ENCODE measurements at places on chromosomes 11 and 22.

DNA sequence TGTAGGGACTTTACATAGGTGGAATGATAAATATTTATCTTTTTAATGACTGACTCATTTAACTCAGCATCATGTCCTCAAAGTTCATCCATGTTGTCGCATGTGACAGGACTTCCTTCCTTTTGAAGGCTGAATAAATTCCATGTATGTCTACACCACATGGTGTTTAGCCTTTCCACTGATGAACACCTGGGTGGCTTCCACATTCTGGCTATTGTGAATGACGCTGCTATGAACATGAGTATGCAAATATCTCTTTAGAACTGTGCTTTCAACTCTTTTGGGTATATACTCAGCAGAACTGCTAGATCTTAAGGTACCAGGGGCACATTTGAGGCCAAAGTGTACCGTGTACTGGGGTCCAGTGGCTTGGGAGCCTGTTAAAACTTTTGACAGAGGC lies 24.1 kb downstream of the LARGE1 start:
- DNase-seq, result no peak

- peak; percentile 84 for DNase-seq
Observed at GRCh38 chr11:13486926-13487660, 8.7 kb downstream of the PTH start.

DNA sequence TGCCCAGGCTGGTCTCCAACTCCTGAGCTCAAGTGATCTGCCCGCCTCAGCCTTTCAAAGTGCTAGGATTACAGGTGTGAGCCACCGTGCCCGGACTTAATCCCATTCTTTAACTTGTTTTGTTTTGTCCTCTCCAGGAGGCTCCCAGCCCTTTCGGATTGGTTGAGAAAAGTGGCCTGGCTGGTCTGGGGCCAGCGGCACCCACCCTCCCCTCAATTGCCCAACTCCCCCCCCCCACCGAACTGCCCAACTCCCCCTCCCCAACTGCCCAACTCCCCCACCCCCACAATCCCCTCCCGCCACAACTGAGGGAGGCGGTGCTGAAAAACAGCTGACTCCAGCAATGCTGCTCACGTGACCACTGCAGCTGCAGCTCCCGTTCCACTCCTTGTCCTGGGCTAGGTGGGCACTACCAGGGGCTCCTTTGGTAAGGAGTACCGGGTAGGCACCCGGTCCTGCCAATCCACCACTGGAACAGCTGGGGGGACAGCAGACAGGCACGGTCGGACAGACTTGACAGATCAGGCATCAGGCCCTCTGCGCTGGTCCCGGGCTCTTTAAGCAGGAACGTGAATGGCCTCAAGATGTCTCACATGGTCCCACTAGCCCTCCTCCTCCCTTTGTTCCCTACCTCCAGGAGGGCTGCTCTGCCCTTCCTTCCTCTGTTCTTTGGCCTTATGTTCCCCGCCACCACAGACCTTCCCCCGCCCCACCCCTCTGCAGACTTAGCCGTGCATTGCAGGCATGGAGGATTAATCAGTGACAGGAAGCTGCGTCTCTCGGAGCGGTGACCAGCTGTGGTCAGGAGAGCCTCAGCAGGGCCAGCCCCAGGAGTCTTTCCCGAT lies at the start of gene TCN2:
TCN2 (plus strand) TSS at position 720 of the 845 bp plus-strand sequence. CDS start 158 bp downstream, outside the sequence.
- peak; percentile 68 for DNase-seq

- DNase-seq, result no peak
Observed at GRCh38 chr11:128421577-128422330, 165.6 kb downstream of the ETS1 start.

- DNase-seq, result no peak
Observed at GRCh38 chr11:111745719-111746504, 20.3 kb downstream of the PPP2R1B start.

DNA sequence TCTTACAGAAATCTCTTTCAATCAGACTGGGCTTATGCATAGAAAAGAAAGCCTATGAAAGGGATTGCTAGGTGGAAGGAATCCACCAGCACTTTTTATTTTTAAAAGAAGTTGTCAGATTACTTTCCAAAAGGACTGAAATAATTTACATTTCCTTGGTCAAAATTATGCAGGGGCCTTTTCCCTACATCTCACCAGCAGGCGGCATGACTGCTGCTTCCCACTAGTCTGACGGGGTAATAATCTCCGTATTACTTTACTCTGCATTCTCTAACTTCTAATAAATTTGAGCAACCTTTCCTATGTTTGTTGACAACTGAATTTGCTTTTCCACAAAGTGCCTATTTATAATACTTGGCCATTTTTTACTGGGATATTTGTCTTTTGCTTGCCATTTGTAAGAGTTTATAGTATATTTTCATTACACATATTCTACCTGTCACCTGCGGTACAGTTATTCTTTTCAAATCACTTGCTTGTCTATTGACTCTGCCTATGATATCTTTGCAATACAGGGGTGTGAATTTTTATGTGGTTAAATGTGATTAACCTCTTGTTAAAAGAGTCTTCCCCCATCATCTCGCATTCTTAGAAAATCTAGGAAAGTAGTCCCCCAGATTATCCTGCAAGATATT lies 51.9 kb upstream of the USP47 start:
- DNase-seq, result peak; percentile 38

DNA sequence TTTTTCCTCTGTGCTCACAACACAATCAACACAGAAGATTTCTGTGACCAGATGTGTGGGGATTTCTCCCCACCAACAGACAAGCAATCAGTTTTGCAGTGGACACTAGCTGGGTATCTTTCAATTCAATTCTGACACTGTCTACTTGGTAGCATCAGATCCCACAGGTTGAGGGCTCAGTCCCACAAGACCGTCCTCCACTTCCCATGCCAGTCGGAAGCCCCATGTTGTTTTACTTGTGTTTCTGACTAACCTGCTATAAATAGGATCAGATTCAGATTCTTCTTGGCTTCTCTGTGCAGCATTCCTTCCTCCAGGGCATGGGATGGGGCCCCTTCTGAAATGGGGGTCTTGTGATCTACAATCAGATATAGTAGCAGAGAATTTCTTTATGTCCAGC lies 19.6 kb downstream of the ACER3 start:
- DNase-seq, result no peak

- DNase-seq, result no peak
Observed at GRCh38 chr11:130402570-130402969, 25.8 kb downstream of the ADAMTS8 start.

DNA sequence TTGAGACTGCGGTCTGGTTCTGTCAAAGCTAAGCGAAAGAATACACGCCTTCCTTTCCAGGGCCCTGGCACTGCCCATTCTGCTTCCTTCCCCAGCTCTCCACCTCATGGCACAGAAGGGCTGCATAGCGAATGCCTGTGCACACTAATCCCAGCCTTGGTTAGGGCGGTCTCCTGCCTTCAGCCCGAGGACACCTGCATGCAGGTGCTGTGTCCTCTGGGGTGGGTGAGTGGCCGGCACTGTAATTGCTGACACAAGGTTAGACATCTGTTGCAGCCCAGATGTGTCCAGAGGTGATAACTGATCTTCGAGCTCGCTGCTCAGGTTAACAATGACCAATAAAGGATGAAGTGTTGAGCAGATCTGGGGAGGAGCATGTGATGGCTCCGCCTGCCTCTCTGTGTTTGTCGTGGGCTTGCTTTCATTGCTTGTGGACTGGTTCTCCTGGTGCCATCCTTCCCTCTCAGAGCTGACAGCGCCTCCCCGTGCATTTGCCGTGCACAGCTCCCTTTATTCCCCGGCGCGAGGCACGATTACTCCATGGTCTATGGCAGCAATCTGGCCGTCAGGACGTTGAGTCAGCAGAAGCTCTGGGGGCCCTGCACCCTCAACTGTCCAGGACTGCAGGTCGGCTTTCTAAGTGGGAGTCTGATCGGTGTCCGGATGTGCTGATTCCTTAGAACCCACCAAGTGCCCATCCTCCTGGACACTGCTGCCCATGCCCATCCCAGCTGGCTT lies 1088.2 kb downstream of the BRD1 start:
- DNase-seq, result no peak

GRCh38 chr11:64268893-64269539 lies 15.4 kb downstream of the BAD start:
- DNase-seq, result peak; percentile 56

DNA sequence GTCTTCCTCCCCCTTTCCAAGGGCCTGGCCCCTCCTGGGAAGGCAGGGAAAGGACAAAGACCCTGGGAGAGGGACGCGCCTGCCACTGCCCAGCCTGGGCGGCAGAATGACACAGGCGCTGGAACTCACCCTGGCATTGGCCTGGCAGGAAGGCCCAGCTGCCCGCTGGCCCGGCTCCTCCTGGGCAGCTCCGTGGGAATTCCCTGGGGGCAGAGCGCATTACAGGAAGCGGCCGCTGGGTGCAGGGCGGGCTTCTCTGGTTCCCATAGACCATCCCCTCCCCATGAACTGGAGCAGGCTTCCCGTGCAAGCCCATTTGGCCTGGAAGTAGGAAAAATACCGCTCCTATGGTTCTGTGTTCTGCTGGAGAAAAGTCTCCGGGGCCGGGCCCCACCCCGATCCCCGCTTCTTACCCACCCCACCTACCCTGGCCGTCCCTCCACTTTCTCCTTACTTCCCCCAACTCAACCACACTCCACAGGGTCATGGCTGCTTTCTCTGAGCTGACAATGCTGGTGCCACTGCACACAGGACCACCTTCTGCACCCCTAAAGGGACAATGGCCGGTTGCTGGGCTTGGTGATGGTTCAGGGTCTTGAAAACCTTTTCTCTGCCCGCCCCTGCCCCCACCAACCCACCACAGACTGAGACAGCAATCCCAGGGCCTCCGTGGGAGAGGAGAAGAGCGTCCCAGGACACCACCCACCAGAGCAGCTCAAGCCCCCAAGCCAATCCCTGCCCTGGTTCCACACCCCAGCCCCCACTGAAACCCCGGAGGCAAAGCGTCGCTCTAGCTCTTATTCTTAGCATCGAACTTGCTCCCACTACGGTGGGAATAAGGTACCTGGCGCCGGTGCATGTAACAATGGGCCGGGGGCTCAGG lies 58.9 kb downstream of the LINC01488 start:
- DNase-seq, result no peak

GRCh38 chr22:31818481-31819392 lies 64.9 kb downstream of the DEPDC5 start:
- DNase-seq, result no peak

DNA sequence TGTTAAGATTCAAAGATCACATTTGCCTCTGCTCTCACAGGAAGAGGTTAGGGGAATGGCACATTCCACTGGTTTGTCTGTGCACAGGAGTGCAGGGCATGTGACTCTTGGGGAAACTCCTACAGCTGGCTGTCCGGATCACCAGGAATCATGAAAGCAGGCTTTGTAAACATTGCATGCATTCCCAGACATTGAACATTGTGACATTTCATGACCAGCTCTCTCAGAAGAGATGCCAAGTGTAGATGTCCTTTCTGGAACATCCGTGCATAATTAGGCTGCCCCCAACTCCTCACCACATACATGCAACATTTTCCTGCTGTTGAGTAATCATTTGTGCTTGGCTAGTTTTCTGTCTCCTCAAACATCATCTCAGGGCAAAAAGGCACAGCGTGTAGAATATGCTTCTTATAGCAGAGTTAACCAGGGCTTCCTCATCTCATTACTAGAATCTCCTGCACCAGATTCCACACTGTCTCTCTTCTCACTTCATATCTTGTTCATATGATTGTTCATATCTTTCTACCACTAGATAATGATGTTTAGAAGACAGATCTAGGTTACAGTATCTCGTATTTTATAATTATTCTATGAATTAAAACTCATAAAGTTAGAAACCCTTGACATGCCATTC lies 694.7 kb downstream of the NTM start:
- no peak for DNase-seq

DNA sequence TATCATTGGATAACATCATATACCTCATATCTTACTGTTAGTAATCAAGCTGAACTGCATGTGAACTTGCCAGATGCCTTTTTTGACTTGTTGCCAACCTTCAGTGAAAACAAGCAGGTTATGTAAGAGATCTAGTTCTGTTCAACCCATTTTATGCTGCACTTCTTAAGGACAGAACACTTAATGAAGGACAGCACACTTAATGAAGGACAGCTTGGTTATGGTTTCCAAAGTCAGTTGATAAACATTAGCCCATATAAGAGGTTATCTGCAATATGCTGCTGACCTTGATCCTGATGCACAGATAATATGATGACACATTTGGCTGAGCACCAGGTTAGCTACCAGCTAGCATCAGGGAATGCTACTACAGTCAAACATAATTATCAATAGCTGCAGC lies 358.7 kb upstream of the PDGFD start:
- DNase-seq, result no peak

- no peak for DNase-seq
Observed at GRCh38 chr22:19932367-19933206, 9.0 kb upstream of the COMT start.

DNA sequence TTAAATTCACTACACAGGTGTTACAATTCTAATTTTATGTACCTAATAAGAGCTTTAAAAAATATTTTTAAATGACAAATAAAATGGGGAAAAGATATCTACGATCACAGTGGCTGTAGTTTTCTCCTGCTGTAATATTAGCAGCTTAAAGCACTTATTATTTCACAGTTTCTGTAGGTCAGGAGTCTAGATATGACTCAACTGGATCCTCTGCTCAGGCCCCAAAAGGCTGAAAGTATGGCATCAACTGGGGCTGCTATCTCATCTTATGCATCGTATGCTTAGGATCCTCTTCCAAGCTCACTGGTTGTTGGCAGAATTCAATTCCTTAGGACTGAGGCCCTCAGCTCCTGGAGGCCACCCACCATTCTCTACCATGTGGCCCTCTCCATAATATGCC lies 12.8 kb downstream of the FBXO3 start:
- DNase-seq, result no peak

DNA sequence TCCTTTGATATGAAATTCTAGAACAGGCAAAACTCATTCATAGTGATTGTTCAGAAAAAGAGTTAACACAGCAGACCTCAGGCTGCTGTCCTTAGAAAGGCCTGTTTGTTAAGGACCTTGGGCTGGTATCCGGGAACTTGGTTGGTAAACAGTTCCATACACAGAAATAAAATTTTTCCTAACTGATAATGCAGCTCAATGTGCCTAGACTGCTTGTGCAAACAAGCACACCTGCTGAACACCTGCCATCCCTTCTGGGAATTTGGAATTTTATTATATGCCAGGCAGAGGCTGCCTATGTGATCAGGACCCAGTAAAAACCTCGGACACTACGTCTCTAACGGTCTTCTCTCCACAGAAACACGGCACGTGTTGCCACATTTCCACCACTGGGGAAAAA lies 11.5 kb downstream of the THAP12 start:
- DNase-seq, result no peak

GRCh38 chr11:119438599-119438998 lies 15.6 kb upstream of the THY1 start:
- no peak for DNase-seq

- DNase-seq, result no peak
Observed at GRCh38 chr11:103737037-103737622, 299.3 kb upstream of the DDI1 start.

GRCh38 chr22:25654676-25655075 lies 87.3 kb upstream of the MYO18B start:
- DNase-seq, result no peak

DNA sequence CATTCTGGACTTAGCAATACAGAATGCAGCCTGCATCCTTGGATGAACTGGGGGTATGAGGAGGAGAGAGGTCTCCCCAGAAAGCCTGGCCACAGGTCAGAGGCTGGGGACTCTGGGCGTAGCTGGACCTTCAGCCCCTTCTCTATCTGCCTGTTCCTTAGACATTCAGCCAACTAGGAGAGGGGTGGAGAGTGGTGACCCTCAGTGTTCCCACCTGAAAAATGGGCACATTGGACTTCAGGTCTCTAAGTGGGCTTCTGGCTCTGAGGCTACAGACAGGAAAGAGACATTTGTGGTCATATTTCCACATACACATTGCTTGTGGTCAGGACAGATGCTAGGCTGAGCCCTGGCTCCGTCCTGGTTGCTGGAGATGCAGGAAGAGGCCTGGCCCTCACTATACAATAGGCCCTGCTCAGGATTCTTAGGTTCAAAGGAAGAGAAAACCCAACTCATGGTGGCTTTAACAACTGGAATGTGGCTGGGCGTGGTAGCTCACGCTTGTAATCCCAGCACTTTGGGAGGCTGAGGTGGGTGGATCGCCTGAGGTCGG lies 30.1 kb upstream of the CBX7 start:
- no peak for DNase-seq

Measured in Calu3 (cell line).